ENCODE measurements at places on chromosomes 2 and 18.

DNA sequence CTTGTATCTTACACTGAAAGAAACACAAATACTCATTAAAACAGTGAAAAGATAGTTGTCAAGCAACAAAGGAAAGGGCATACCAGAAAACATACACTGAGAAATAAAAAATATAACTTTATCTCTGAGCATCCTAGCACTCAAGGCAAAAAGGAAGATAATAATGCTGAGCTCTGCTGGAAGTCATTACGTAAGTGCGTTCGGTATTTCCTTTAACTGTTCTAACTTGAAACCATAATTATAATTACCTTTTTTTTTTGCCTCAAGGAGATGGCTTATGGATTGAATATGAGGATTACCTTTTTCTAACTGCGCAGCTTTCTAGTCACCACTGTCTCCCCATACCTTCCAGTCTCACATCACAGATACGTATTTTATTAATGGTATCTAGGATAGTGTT lies 308.1 kb downstream of the GBX2 start:
- H3K27me3 ChIP-seq: no peaks in the 10 kb centered on the region
- H3K27ac ChIP-seq: no peak overlapping the region
- no peak for DNase-seq
- H3K4me1 ChIP-seq: peaks cover 4% of the 10 kb centered on the region
- H3K4me3 ChIP-seq: no peak overlapping the region

- H3K4me3 ChIP-seq: no peak overlapping the region
- H3K27me3 ChIP-seq: no peaks in the 10 kb centered on the region
- no peak overlapping the region for H3K27ac ChIP-seq
- H3K36me3 ChIP-seq: peaks cover 43% of the 10 kb centered on the region
These were observed 49.6 kb downstream of the ZCCHC2 start for GRCh38 chr18:62572456-62572855.

DNA sequence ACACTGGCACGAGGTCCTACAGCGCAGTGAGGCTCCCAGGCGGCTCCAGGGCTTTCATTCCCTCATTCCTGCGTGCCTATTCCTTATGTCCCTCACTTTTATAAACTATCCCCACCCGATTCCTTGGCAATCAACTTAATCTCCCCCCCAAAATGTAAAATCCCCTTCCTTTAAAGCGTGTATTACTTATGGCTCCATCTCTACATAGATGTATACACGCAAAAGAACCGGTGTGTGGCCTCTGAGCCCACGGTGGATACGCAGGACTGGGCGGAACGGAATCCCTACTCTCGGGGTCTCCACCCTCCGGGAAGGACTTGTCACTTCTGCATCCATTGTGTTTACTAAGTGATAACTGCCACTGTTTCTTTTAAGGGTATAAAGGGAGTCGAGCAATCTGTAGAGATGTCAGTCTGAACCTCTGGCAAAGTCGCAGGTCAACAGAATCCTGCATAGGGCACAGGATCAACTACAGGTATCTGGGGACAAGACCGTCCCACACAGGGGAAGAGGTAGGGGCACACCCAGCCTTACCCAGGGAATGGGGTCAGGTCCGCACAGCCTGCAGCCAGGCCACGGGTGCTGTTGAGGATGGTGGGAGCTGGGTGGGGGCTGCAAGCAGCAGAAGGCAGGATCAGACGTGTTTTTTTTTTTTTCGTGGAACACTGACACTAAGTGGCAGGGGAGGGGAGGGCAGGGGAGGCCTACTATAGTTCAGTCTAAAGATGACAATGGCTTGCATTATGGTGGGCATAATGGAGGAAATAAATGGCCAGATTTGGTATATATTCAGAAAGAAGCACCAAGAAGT lies 42.1 kb downstream of the HDLBP start:
- H3K27ac ChIP-seq: no peak overlapping the region
- no peak for DNase-seq
- peaks cover 4% of the 10 kb centered on the region for H3K4me1 ChIP-seq

DNA sequence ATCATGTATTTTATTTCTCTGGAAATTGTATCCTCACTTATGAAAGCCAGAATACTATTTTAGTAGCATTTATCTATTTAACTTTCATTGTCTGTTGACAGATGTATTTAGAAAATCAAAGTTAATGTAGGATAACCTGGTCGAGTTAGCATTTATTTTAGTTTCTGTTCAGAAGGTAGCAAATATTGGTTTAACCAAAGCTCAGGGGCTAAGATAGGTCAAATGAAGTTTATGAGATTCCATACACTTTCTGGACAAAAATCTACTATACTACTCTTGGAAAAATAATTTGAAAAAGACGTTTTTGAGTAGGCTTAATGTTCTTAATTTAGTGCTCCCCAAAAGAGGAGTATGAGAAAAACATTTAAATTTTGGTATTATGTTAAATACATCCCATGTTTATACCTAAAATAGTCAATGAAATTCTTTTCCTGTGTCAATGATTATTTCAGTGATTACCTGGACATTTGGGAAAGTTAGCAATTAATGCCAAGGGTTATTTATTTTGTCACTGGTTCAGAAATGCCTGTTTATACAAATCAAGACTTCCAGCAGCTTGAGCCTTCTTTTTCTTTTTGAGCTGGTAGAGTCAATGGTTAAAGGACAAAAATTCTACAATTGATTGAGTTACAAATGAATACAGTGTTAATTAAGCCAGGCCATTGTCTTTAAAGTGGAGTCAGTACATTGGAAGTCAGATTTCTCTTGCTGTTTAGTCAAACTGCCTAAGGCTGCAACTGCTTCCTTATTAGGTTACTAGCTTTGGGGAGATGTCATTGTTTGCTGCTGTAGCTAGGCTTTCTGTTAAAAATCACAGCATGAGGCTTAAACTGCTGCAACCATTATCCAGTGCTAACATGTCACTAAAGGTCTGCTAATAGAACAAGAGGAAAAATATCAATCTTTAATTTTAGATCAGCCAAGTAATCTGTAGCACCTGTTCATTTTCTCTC lies 182.3 kb downstream of the CAMKMT start:
- DNase-seq: peak; percentile 51
- H3K27ac ChIP-seq: peak overlapping the region; percentile 5

- H3K27ac ChIP-seq: no peak overlapping the region
- DNase-seq: no peak
- H3K4me1 ChIP-seq: no peaks in the 10 kb centered on the region
- no peak overlapping the region for H3K4me3 ChIP-seq
- no peaks in the 10 kb centered on the region for H3K36me3 ChIP-seq
These were observed 397.2 kb upstream of the CDH19 start for GRCh38 chr18:67001052-67001451.

DNA sequence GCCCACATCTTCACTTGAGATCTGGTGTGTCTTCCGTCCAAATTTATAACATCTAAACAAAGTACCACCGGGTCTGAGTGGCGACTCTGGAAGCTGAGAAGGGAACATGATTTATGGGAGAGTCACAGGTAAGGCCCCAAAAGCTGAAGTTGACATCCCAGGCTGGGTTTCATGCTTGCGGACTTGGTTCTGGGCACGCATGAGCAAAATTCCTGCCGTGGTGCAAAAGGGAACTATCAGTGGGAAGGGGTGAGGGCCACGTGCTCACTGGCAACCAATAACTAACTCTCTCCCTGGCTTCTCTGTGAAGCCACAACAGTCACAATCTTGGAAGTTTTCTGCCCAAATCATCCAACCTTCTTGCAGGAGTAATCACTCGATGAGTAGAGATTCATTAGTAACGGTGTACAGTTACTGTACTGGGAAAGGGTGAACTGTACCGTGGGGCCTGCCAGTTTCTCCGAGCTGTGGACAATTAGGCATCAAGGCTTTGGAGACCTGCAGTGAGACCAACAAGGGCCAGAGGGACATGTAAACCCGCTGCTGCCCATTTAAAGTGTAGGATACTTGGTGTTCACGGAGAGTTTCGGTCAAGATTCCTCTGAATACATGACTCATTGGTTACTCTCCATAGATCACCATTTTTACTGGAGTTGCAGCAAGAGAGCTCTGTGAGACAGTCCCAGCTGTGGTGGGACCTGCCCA lies 69.4 kb upstream of the ASB18 start:
- H3K4me3 ChIP-seq: no peak overlapping the region
- no peak for DNase-seq
- no peaks in the 10 kb centered on the region for H3K27me3 ChIP-seq
- no peaks in the 10 kb centered on the region for H3K36me3 ChIP-seq
- H3K27ac ChIP-seq: no peak overlapping the region

GRCh38 chr2:55296393-55296792 lies 27.4 kb upstream of the MTIF2 start:
- no peak for DNase-seq
- H3K4me1 ChIP-seq: no peaks in the 10 kb centered on the region

GRCh38 chr2:206023183-206023582 lies 62.8 kb downstream of the INO80D start:
- H3K27me3 ChIP-seq: no peaks in the 10 kb centered on the region
- no peak overlapping the region for H3K4me3 ChIP-seq
- peaks cover 35% of the 10 kb centered on the region for H3K36me3 ChIP-seq

DNA sequence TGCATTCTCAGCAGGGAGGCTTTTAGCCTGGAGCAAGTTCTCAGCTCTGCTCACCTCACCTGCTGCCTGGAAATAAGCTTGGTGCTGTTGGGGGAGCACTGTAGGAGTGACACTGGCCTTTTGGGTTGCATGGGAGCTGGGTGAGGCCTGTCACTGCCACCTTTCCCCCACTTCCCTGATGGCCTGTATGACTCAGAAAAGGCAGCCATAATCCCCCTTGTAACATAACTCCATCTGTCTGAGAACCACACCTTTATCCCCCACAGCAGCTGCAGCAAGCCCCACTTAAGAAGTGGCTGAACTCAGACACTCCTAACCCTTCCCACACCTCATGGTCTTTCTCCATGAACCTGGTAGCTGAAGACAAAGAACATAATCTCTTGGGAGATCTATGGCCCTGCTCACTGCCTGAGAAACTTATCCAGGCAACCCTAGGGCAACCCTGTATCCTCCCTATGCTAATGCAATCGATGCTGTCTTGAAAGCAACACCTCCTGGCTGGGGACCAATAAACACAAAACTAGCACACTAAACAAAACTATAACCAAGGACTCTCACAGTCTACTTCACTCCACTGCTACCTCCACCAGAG lies 258.9 kb upstream of the OSR1 start:
- H3K4me3 ChIP-seq: no peak overlapping the region
- DNase-seq: no peak
- H3K4me1 ChIP-seq: no peaks in the 10 kb centered on the region
- H3K27me3 ChIP-seq: no peaks in the 10 kb centered on the region
- H3K27ac ChIP-seq: no peak overlapping the region

- no peaks in the 10 kb centered on the region for H3K36me3 ChIP-seq
- H3K4me1 ChIP-seq: peaks cover 15% of the 10 kb centered on the region
These were observed 154.6 kb downstream of the EVA1A start for GRCh38 chr2:75406131-75406581.

- H3K4me1 ChIP-seq: peaks cover 4% of the 10 kb centered on the region
- no peak for DNase-seq
- H3K36me3 ChIP-seq: no peaks in the 10 kb centered on the region
- no peaks in the 10 kb centered on the region for H3K27me3 ChIP-seq
These were observed 64.3 kb downstream of the BABAM2 start for GRCh38 chr2:27954771-27955383.
